Spleen (tissue), 13 donors: ENCODE measurements at places on chromosomes 11 and 22. TPM values are rescaled to one million over a fixed set of nuclear protein-coding genes. Genes with fewer than 3 reads are reported as not detected.
A peak's percentile ranks its signal among the peaks of the same experiment; 100 is the strongest.

The TMEM151A gene
- total RNA-seq = not detected

DNA sequence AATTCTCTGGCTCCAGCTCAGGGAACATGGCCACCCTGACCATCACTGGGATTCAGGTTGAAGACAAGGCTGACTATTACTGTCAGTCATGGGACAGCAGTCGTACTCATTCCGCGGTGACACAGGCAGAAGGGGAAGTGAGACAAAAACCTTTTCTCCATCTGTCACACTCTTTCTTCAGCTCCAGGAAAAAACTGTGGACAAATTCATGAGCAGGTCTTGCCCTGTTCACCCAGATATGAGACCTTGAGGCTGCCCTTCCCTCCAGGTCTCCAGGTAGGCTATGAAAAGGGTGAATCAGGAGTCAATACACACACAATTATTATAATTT is 39.4 kb upstream of the GGTLC2 start:
- H3K36me3 ChIP-seq = no peaks in the 10 kb centered on the region
- H3K27ac ChIP-seq = no peak overlapping the region
- no peak for DNase-seq
- H3K4me1 ChIP-seq = peaks cover 8% of the 10 kb centered on the region

- no peaks in the 10 kb centered on the region for H3K36me3 ChIP-seq
- no peaks in the 10 kb centered on the region for H3K27me3 ChIP-seq
- no peak for DNase-seq
Observed at GRCh38 chr11:102771351-102771750, 9.1 kb downstream of the MMP10 start.

DNA sequence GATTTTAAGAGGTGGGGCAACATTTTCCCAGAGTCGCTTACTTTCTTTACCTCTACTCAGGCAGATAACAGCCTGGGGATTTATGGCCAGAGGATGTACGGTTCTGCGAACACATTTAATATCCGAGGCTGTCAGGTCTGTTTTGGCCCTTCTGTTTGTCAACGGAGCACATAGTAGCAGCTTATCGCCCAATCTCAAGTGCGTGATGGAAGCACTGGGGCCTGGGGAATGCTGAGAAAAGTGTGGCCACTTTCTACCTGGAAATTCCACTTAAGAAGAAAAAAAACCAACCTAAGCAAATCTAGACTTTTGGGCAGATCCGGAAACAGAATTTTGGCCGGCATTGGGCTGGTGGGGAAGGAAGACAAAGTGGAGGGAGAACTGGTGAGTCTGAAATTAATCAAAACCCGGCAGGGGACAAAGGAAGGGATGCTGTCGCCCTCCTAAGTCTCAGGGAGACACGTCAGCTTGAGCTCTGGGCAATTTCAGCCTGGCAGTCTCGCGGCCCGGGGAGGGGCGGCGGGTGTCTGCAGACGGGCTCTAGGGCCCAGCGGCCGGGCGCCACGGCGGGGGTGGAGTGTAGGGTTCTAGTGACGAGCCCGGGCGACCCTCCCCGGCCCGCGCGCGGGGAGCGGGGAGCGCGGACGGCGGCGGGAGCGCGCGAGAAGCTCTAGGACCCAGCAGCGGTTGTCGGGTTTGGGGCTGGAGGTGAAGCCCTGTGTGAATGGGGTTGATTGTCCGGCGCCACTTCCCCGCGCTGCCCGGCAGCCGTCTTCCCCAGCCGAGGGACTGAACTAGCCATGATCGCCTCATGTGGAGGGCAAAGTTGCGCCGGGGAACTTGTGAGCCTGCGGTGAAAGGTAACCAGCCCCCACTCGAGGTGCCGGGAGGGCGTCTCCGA is at the start of gene AMOTL1:
AMOTL1 (plus strand) TSS at position 656 of the 901 bp plus-strand sequence; CDS start at position 812, 156 bp downstream.
- peak within 1 kb of the TSS; percentile 96 for H3K27ac ChIP-seq
- peak; percentile 92 for DNase-seq
- peaks cover 4% of the 10 kb centered on the region for H3K4me1 ChIP-seq
- H3K4me3 ChIP-seq = peak within 1 kb of the TSS; percentile 73
- H3K27me3 ChIP-seq = no peaks in the 10 kb centered on the region
- H3K36me3 ChIP-seq = no peaks in the 10 kb centered on the region

DNA sequence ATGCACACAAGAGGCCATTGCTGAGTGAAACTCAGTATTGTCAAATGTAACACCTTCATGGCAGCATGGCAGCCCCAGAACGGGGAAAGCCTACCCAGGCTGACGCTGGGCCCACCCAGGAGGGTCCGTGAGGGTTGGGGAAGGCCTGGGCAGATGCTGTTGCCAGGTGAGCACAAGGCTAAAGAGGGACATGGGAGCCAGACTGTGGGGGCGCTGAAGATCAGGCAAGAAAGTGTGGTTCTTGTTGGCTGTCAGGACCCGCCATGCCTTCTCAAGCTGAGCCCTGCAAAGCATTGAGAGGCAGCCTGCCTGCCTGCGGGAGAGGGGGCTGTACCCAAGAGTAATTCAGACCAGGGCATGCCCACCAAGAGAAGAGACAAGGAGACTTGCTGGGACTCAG is 85.0 kb upstream of the PITPNB start:
- DNase-seq = no peak
- no peaks in the 10 kb centered on the region for H3K4me1 ChIP-seq
- no peak overlapping the region for H3K27ac ChIP-seq
- no peaks in the 10 kb centered on the region for H3K36me3 ChIP-seq

GRCh38 chr11:61647529-61647928 is 32.7 kb upstream of the DAGLA start:
- H3K27me3 ChIP-seq = no peaks in the 10 kb centered on the region
- no peak for DNase-seq

DNA sequence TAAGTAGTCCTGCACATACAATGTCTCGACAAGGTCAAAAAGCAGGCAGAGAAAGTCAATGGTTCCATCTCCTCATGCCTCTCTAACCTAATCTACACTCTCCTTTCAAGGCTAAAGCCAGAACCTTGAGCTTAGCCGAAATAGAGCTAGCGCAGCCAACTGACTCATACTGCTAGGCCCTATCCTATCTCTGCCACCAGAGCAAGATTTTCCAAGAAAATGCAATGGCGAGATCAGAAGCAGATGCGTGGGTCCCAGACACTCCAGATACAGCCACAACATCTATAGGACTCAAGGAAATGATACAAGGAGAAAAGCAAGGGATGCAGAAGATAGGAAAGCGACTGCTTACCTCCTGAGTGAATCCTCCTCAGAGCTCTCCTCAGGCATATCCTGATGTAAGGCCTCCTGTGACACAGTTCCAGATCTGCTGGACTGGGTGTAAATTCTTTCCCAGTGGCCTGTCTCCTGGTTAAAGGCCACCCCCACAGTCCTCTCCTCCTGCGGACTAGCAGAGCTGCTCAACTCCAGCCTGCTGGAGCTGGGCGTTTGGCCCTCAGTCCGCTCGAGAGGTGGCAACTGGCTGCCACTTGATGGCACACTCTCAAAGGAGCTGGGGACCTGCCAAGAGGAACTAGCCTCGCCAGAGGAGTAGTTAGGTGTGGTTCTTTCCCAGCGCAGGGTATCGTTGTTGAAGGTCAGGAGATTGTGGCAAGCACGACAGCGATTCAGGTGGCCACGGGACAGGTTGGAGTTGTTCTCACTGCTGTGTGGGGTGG is 52.0 kb downstream of the AMBRA1 start:
- no peak for DNase-seq
- H3K4me1 ChIP-seq = peaks cover 18% of the 10 kb centered on the region
- H3K27ac ChIP-seq = no peak overlapping the region
- no peak overlapping the region for H3K4me3 ChIP-seq

GRCh38 chr11:35543481-35543880 is 18.1 kb upstream of the PAMR1 start:
- H3K4me1 ChIP-seq = no peaks in the 10 kb centered on the region
- H3K27ac ChIP-seq = no peak overlapping the region
- no peak overlapping the region for H3K4me3 ChIP-seq
- H3K36me3 ChIP-seq = no peaks in the 10 kb centered on the region
- no peak for DNase-seq

DNA sequence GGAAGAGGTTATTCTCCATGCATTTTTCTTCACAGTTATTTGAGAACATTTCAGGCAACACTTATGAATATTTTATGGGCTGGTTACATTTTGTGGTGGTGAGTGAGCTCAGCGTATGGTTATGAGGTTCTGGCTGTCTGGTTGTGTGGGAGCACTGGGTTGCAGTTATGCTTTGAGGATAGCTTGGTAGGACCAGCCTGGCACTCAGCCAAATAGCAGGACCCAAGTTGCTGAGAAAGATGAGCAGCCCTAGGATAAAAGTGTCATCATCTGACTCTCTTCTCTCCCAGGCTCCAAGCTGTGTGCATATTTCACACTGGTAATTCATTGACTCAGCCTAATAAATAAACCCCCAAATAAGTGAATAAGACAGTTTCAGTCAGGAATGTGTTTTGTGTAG is 8.1 kb upstream of the SRSF8 start:
- H3K4me3 ChIP-seq = no peak overlapping the region
- no peak for DNase-seq
- peaks cover 5% of the 10 kb centered on the region for H3K27me3 ChIP-seq
- no peak overlapping the region for H3K27ac ChIP-seq

GRCh38 chr22:17369439-17370025 is at the start of gene CECR2:
CECR2 (plus strand) TSS chr22:17369460; CDS start chr22:17369784, 324 bp downstream.
- H3K27ac ChIP-seq = peak within 1 kb of the TSS; percentile 61
- H3K4me1 ChIP-seq = peaks cover 50% of the 10 kb centered on the region
- peak; percentile 82 for DNase-seq
- peaks cover 47% of the 10 kb centered on the region for H3K27me3 ChIP-seq
- H3K36me3 ChIP-seq = no peaks in the 10 kb centered on the region

- H3K27ac ChIP-seq = no peak overlapping the region
- H3K27me3 ChIP-seq = no peaks in the 10 kb centered on the region
- no peak overlapping the region for H3K4me3 ChIP-seq
- no peaks in the 10 kb centered on the region for H3K4me1 ChIP-seq
- H3K36me3 ChIP-seq = no peaks in the 10 kb centered on the region
Observed at GRCh38 chr11:106608677-106609076, 409.6 kb downstream of the GUCY1A2 start.

The PTDSS2 gene
- total RNA-seq = 29.4 TPM

The MIAT gene
- 27.9 TPM for total RNA-seq

The OVCH2 gene
- total RNA-seq = not detected

DNA sequence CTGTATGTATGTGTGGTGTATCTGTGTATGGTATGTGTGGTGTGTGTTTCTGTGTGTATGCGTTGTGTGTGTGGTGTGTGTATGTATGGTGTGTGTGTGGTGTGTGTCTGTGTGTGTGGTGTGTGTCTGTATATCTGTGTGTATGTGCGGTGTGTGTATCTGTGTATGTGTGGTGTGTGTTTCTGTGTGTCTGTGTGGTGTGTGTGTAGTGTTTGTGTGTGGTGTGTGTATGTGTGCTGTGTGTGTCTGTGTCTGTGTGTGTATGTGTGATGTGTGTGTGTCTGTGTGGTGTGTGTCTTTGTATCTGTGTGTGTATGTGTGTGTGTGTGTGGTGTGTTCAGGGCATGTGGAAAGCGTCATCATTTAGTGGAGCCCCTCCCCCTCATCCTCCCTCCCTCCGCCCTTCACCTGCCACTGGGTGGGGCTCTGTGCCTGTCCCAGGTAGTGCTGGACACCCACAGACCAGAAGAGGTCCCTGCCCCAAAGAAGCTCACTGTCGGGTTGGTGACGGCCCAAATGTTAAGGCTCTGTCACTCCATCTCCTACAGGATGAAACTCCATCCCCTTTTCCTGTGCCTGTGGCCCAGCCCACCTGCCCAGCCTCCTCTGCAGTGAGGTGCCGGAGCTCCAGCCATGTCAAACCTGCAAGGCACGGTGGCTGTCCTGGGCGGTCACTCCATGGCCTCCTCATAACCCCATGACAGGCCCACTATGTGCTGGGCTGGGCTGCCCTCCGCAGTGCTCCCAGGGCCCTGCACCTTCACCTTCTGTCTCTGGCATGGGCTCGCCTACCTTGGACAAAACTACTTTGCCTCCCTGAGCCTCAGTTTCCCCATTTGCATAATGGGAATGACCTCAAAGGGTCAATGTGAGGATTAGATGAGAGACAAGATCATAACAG is 23.4 kb upstream of the SHISAL1 start:
- peaks cover 40% of the 10 kb centered on the region for H3K27me3 ChIP-seq
- H3K4me1 ChIP-seq = peaks cover 12% of the 10 kb centered on the region
- H3K27ac ChIP-seq = no peak overlapping the region
- no peak overlapping the region for H3K4me3 ChIP-seq
- H3K36me3 ChIP-seq = no peaks in the 10 kb centered on the region

DNA sequence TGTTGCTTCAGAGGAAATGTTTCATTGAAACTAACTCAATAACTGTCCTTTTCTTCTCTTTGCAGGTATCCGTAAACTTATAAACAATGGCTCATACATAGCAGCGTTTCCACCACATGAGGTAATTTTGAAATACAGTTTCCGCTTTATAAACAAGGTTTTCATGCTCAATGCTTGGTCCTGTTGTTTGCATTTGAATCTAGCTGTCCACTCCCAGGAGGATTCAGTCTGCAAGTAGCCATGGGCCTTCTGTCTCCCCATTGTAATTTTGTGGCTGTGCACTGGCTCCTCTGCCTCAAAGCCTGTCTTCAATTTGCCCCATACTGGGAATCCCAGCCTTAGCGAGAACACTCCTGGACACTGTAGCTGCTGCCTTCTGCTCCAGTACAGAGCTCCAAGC is 34.7 kb downstream of the MUC15 start:
- no peak overlapping the region for H3K27ac ChIP-seq
- H3K36me3 ChIP-seq = no peaks in the 10 kb centered on the region

DNA sequence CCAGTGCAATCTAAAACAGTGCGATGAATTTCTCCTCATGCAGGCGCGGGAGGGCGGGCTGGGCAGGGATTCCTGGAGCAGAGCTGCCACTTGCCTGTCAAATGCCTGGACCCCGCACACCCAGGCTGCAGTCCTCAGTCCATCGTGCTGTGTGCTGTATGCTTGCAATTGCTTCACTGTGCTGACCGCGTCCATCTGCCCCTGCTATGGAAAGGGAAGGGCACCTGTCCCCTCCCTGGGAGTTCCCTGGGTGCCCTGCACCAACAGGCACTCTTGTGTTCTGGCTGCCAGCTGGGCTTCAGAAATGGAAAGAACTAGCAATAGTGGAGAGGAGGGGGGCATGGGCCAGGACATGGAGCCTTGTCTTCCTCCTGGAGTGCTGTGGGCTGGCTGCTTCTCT is 185.4 kb upstream of the B3GAT1 start:
- no peaks in the 10 kb centered on the region for H3K36me3 ChIP-seq
- no peak for DNase-seq
- H3K27ac ChIP-seq = no peak overlapping the region
- H3K4me3 ChIP-seq = no peak overlapping the region

DNA sequence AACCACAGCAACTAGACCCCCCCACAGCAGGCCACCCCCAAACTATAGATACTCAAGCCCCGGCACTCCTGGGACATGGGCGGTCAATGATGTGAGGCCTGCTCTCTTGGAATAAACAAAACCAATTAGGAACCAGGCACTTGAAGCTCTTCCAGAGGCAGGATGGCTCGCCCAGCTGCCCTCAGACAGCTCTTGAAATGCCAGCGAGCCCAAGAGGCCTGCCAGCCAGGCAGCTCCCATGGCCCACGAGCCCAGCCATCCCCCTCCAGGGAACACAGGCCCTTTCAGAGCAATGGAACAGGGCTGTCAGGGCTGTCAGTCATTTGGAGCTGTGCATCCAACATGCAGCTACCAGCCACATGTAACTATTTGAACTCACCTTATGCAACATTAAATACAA is 34.0 kb upstream of the TFIP11 start:
- H3K27me3 ChIP-seq = no peaks in the 10 kb centered on the region
- no peak for DNase-seq
- peaks cover 14% of the 10 kb centered on the region for H3K4me1 ChIP-seq
- no peak overlapping the region for H3K4me3 ChIP-seq
- H3K36me3 ChIP-seq = peaks cover 72% of the 10 kb centered on the region

The MS4A6A gene
- 551 TPM for total RNA-seq

GRCh38 chr11:23359297-23359696 is 499.0 kb upstream of the CCDC179 start:
- no peak overlapping the region for H3K4me3 ChIP-seq
- H3K4me1 ChIP-seq = no peaks in the 10 kb centered on the region
- no peak overlapping the region for H3K27ac ChIP-seq
- H3K27me3 ChIP-seq = no peaks in the 10 kb centered on the region
- no peak for DNase-seq

The PGA5 gene
- 0.42 TPM for total RNA-seq

The PANX3 gene
- total RNA-seq = not detected
